Stimulated activated CD8-positive, alpha-beta memory T cell treated with anti-CD3 and anti-CD28 coated beads, Interleukin-7, amount 100 ng/mL, for 4 hours (primary cell): ENCODE measurements at places on chromosomes 5 and 9.

GRCh38 chr5:178392386-178392785 is 159.8 kb upstream of the PHYKPL start:
- no peak for DNase-seq

DNA sequence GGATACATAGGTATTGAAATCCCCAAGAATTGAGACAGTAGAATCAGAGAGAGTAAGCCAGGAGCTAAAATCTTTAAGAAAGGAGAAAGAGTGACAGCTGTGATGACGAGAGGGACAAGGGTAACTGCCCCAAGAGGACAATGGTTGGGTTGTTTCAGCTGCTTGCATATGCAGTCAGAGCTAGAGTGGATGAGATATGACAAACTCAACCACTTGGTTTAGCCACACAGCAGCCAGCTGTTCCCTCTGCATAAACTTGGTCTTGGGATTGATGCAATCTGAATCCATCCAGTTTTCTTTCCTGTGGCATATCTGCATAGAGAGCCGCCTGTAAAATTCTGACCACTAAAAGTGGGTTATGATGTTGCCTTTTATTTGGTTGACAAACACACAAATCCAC is 100.7 kb downstream of the ZNF622 start:
- DNase-seq = no peak

GRCh38 chr5:149959406-149960236 is 937 bp upstream of the SLC26A2 start:
- DNase-seq = peak; percentile 25

GRCh38 chr5:94700592-94700991 is 82.1 kb downstream of the SLF1 start:
- no peak for DNase-seq

DNA sequence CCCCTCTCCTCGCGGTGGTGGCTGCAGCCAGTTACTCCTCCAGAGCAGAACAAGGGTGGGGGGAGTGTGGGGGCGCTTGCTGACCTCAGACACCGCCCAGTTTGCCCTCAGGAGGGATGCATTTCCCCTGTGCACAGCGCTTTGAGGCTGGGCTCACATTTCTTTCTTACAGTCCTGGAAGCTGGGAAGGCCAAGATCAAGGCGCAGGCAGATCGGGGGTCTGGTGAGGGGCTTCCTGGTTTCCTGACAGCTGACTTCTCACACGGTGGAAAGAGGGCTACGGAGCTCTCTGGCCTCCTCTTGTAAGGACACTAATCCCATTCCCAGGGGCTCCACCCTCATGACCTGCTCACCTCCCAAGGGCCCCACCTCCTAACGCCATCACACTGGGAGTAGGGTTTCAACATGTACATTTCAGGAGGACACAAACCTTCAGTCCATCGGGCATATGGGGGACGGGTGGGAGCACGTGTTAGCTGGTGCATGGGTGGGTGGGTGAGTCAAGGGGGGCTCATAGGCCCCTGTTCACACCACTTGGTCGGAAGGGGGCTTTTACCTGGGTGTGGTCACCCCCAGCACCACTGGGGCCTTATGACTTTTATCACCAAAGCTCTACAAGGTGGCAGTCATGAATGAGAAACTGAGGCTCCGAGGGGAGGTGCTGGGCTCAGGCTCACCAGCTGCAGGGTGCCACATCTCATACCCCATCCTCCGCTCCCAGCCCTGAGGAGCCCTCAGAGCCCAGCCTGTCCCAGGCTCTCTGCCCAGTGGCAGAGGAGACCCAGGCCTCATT is 7.7 kb upstream of the SCGB3A1 start:
- no peak for DNase-seq

- no peak for DNase-seq
These were observed 71.5 kb downstream of the TRIM36 start for GRCh38 chr5:115098041-115098702.
